A549 treated with CpdA at 1 μM for 4 hours (cell line): ENCODE measurements at places on chromosomes 3 and 15. TPM values are rescaled to one million over a fixed set of nuclear protein-coding genes. Genes with fewer than 3 reads are reported as not detected.

The CRYGS gene
- total RNA-seq, result 0.49 to 1.2 TPM (median 0.67 TPM) in 5 replicates

The PRSS50 gene
- not detected in 5 replicates for total RNA-seq

The SPSB4 gene
- 0.15 to 0.24 TPM (median 0.18 TPM) in 4 of 5 replicates, not detected in the other for total RNA-seq

The CSTA gene
- total RNA-seq, result 0.73 to 1.7 TPM (median 1.1 TPM) in 5 replicates

The ITIH4 gene
- 0.45 to 1.4 TPM (median 0.69 TPM) in 5 replicates for total RNA-seq

The PAK6 gene
- total RNA-seq, result 0.19 to 0.47 TPM (median 0.30 TPM) in 4 of 5 replicates, not detected in the other

The TRPM1 gene
- total RNA-seq, result not detected in 5 replicates

The RBM5 gene
- total RNA-seq, result 30.1 to 34.5 TPM (median 32.8 TPM) in 5 replicates

The LYZL4 gene
- not detected in 5 replicates for total RNA-seq

The CEP19 gene
- total RNA-seq, result 3.1 to 3.6 TPM (median 3.4 TPM) in 5 replicates

The TGM5 gene
- not detected in 5 replicates for total RNA-seq

The CIDEC gene
- total RNA-seq, result 1.6 to 3.0 TPM (median 2.6 TPM) in 5 replicates

The DPPA2 gene
- total RNA-seq, result not detected in 5 replicates

The GPR87 gene
- 0.86 to 1.3 TPM (median 1.1 TPM) in 5 replicates for total RNA-seq

The MST1R gene
- 5.0 to 10.2 TPM (median 7.9 TPM) in 5 replicates for total RNA-seq

The SLC35A5 gene
- 14.9 to 15.8 TPM (median 15.8 TPM) in 5 replicates for total RNA-seq

The PLXNA1 gene
- total RNA-seq, result 18.4 to 25.3 TPM (median 21.6 TPM) in 5 replicates

The GPR27 gene
- 3.0 to 3.3 TPM (median 3.2 TPM) in 5 replicates for total RNA-seq
